ENCODE measurements at places on chromosomes 12 and 14.

GRCh38 chr14:104969741-104970230 lies 8.4 kb downstream of the AHNAK2 start:
- H3K27me3 ChIP-seq: no peaks in the 10 kb centered on the region
- DNase-seq: no peak
- no peaks in the 10 kb centered on the region for H3K36me3 ChIP-seq
- peaks cover 22% of the 10 kb centered on the region for H3K4me1 ChIP-seq

GRCh38 chr14:59199614-59200013 lies 11.1 kb downstream of the DAAM1 start:
- H3K27me3 ChIP-seq: no peaks in the 10 kb centered on the region
- no peak overlapping the region for H3K4me3 ChIP-seq
- peaks cover 2% of the 10 kb centered on the region for H3K4me1 ChIP-seq

GRCh38 chr12:50419112-50419909 lies 18.6 kb downstream of the LARP4 start:
- H3K4me1 ChIP-seq: no peaks in the 10 kb centered on the region
- H3K27me3 ChIP-seq: no peaks in the 10 kb centered on the region
- no peaks in the 10 kb centered on the region for H3K36me3 ChIP-seq

DNA sequence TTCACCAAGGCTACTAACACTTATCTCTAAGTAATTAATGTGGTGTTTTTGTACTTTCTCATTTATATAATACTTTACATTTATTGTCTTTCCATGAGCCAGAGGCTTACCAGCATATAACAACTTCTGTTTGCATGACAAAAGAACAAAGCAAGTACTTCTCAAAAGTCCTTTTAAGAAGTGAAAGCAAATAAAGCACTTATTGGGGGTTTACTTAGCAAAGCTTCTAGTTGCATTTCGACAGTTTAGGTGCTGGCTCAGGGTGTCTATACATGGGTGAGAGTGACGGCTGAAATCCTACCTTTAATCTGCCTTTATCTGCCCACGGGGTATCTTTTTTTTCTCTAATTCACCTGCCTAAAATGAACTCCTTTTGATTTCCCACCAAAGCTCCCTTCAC lies 21.0 kb upstream of the DCN start:
- H3K27me3 ChIP-seq: no peaks in the 10 kb centered on the region
- DNase-seq: no peak
- no peak overlapping the region for H3K4me3 ChIP-seq
- H3K36me3 ChIP-seq: no peaks in the 10 kb centered on the region

GRCh38 chr12:4281173-4281654 lies 7.7 kb downstream of the CCND2 start:
- peaks cover 27% of the 10 kb centered on the region for H3K4me1 ChIP-seq
- H3K27ac ChIP-seq: peak overlapping the region; percentile 74
- no peaks in the 10 kb centered on the region for H3K27me3 ChIP-seq
- H3K36me3 ChIP-seq: no peaks in the 10 kb centered on the region

GRCh38 chr14:54623279-54624004 lies 56.5 kb downstream of the SAMD4A start:
- no peak for DNase-seq
- H3K4me1 ChIP-seq: peaks cover 13% of the 10 kb centered on the region
- H3K4me3 ChIP-seq: no peak overlapping the region
- H3K27ac ChIP-seq: no peak overlapping the region
- H3K36me3 ChIP-seq: no peaks in the 10 kb centered on the region
- H3K27me3 ChIP-seq: no peaks in the 10 kb centered on the region

Data from uterus (tissue), 4 donors.